Glutamatergic neuron (in vitro differentiated cells): ENCODE measurements at places on chromosomes 6 and 20.

DNA sequence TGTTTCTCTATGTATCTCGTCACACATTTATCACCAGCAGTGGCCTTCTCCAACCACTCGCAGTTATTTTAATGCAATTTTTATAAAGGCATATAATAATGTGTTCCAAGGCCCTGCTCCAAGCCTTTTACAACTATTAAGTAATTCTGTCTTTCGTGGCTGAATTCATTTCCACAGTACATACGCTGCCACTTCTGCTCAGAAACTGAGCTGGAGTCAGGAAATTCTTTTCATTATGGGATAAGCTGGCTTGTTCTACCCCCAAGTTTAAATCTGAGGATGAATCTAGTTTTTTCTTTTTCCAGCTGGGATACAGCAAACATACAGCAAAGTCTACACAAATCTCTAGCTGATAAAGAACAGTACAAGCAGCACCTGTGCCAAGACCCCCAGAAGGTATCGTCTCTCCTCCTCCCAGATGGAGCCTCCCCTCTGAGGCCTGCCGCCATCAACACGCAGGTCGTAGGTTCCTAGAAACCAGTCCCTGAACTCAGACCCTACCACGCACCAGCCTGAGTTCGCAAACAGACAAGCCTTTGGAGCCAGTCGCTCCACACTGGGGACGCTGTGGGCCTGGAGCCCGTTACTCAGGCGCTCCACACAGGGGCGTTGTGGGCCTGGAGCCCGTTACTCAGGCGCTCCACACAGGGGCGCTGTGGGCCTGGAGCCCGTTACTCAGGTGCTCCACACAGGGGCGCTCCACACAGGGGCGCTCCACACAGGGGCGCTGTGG is 263.5 kb downstream of the THBS2 start:
- no peak for DNase-seq

- DNase-seq = no peak
These were observed 15.2 kb upstream of the SLC17A5 start for GRCh38 chr6:73669005-73669404.

DNA sequence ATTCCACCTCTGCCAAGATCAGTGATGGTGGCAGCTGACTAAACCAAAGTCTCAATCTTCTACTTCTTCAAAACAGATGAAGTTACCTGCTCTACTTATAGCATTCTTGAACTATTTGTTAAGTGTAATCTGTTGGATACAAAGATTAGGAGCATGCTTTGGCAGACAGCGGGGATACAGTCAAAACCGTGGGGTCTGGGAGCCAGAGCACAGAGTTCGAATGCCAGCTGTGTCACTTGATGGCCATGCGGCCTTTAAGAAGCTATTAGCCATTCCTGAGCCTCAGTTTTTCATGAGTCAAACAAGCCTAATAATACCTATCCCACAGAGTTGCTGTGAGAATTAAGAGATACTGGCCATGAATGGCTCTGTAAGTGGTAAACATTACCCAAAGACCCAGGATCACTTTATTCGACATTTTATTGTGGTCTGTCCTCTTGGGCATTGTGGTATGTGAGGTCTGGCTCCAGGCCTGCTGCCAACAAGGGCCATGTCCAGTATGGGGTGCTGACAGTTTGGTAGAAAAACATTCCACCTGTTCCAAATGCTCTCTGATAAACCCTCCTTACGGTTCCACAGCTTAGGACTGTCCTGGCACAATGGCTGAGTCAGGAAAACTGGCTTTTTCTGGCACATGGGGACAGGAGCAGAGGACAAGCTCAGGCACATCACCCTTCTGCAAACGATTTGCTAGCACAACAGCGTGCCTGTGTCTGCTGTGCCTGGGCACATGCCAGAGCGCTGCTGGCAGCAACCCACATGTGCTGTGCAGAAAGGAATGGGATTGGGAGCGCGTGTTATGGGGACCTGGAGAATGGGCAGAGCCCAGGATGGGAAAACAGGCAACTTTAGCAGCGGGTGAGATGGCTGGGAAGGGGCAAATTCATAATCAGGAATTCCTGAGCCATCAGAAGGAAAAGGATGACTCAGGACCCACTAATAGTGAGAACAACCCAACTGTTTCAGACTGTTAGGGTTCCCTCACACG is 15.7 kb upstream of the FAM83C start:
- DNase-seq = no peak

- DNase-seq = no peak
These were observed 144.8 kb downstream of the ZNF217 start for GRCh38 chr20:53448875-53449274.

- no peak for DNase-seq
These were observed 83.0 kb downstream of the WDR27 start for GRCh38 chr6:169618526-169619490.

- no peak for DNase-seq
These were observed 12.2 kb upstream of the STK35 start for GRCh38 chr20:2089447-2089846.

GRCh38 chr6:80338201-80338836 is 231.8 kb downstream of the BCKDHB start:
- DNase-seq = peak; percentile 92
